Cerebellum (tissue), 4 donors: ENCODE measurements at places on chromosomes 5 and 9. TPM values are rescaled to one million over a fixed set of nuclear protein-coding genes. Genes with fewer than 3 reads are reported as not detected.
A peak's percentile ranks its signal among the peaks of the same experiment; 100 is the strongest.

C9orf153 gene
- 1.6 TPM for total RNA-seq

C9 gene
- total RNA-seq, result not detected

OR1N1 gene
- not detected for total RNA-seq

BASP1 gene
- 210 TPM for total RNA-seq

ELAVL2 gene
- 238 TPM for total RNA-seq

CCDC187 gene
- total RNA-seq, result 0.09 TPM

MAN1B1 gene
- total RNA-seq, result 38.2 TPM

RFESD gene
- 4.0 TPM for total RNA-seq

PCSK1 gene
- total RNA-seq, result 4.1 TPM

PRRT1B gene
- total RNA-seq, result not detected

LMX1B gene
- 0.64 TPM for total RNA-seq

DNA sequence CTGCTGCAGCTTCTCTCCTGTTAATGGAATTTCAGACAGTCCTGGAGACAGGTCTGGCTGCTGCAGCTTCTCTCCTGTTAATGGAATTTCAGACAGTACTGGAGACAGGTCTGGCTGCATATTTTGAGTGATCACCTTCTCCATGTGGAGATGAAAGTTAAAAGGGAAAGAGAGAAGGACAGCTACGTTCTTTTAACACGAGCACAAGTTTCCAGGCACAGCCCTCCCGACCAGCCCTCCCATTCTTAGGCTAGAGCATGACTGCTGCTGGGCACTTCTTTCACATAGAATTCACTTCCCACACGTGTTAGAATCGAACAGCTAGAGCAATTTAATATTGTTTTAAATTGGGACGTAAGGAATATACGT is 133.3 kb upstream of the DMRT1 start:
- peak; percentile 36 for DNase-seq

- no peak for DNase-seq
Observed at GRCh38 chr9:4691795-4692194, 12.4 kb downstream of the CDC37L1 start.

DNA sequence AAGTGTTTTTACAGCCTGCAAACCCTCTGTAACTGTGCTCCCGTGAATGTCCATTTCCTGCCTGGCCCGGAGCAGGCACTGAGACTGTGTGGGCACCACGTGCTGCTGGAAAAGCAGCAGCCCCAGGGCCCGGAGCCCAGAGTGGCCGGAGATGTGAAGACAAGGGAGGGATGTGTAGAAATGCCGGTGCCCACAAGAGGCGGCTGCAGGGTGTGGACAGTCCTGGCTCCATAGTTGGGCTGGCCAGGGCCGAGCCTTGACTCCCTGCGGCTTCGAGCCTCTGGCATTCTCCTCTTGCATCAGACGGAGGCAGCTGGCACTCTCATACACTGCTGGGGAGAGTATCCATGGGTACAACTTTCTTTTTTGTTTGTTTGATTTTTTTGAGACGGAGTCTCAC is 13.2 kb upstream of the GFPT2 start:
- DNase-seq, result peak; percentile 59

DNA sequence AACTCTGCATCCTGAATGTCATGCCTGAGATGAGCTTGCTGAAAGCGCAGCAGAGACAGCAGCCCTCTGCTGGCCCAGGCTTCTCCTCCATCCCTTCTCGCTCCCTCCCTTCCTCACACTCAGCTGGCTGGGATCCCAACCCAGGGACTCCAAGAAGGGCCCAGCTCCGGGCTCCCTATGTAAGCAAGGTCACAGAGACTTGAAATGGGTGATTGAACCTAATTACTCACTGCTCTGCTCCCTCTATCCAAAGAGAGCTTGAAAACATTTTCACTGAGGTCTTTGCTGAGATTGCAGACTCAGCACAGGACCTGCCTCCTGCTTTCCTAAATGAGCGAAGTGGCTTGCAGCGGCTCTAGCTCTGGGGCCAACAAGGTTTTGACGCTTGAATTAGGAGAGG is 42.8 kb downstream of the RAPGEF1 start:
- DNase-seq, result peak; percentile 75

- no peak for DNase-seq
Observed at GRCh38 chr5:893137-893506, 438 bp downstream of the TRIP13 start.

DNA sequence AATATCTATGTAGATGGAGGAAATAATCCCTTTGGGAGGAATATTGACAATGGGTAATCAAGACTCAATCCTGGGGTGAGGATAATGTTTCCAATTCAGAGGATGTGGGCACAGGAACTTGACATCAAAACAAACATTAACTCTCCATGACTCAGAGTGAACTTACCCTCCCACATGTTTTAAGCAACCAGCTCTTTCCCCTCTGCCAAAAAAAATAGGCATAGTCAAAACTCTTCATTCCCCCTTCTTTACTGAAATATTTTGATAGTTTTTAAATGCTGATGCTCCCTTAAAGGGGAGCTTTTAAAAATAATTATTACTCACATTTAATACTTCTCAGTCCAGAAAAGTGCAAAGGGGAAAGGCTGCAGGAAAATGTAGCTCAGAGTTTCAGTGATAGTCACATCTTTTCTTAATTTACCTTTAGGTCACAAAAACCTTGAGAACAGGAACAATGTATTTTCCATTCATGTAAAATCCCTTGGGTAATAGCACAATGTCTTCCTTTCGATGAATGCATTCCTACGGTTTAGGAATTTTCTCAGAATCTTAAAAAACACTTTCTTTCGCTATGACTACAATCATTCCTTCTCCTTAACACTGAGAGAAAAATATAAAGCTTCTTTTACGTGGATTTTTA is 298.4 kb upstream of the GRAMD2B start:
- DNase-seq, result no peak

- no peak for DNase-seq
Observed at GRCh38 chr9:112479221-112479620, 7.4 kb upstream of the KIAA1958 start.

DNA sequence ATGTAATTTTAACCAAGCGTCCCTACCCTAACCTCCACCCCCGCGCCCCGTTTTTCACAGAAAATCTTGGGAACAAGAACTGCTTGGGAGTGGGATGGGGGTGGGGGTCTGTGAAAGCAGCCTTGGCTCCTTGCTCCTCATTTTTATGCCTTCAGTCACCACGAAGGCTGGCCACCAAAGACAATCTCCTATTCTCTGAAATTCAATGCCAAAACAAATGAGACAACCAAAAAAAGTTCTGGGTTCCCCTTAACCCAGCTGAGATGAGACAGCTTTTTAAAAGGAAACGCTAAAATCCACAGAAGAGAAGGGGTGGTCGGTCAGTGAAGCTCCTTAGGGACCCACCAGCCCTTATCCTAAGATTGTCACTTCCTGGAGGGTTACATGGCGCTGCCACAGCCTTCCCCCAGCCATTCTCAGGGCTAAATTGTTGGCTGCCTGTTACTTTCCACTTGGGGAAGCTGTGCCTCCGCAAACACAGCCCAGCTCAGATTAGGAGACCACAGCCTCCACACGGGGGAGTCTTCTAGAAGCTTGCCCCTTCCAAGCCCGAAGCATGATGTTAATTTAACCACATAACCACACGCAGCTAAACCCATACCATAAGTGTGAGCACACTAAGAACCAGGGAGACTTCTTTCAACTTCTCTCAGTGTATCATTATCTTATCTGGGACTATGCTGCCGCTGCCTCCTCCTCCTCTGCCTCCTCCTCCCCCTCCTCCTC is 136.3 kb downstream of the FOXD1 start:
- no peak for DNase-seq

GRCh38 chr5:169162407-169162806 is 138.5 kb downstream of the SLIT3 start:
- DNase-seq, result no peak

DNA sequence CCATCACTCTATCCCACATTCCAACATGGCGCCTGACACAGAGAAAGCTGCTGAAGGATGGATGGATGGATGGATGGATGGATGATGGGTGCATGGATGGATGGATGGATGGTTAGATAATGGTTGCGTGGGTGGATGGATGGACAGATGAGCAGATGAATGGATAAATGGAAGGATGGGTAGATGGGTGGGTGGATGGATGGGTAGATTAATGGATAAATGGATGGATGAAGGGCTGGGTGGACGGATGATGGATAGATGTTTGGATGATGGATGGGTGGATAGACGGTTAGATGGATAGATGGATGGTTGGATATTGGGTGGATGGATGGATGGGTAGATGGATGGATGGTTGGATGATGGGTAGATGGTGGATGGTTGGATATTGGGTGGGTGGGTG is 4.5 kb downstream of the LCN12 start:
- DNase-seq, result no peak

GRCh38 chr5:56851258-56851941 is 36.1 kb downstream of the MAP3K1 start:
- no peak for DNase-seq

DNA sequence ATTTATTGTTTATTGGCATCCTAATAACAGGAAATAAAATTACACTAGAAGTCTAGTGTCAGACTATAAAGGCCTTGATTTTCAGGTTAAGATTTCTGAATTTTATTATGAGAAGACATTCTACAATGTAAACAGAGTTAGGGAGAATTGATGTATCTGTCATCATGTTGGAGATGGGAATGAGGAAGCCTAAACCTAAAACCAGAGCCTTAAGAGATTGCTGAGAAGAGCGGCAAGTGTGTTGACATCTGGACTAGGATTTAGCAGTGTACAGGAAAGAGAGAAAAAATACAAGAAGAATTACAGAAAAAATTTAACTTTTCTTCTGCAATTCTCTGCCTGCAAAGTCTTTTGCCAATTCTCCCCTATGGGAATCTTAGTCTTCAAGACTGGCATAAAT is 525.5 kb downstream of the NR2F1-AS1 start:
- no peak for DNase-seq

DNA sequence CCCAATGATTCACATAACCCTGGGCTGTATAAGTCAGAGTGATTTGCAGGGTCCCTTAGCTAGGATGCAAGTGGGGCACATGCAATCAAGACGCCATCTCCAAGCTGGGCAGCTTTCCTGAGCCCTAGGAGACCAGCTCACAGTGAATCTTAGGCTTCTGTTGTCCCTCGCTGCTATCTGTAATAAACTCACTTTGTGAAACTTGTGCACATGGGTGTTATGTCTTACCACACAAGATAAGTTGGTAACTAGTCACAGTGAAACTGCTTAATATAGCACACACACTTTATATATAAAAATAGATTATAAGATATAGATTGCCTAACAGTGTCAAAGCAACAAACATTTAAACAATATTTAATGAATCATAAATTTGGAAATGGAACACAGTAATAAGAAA is 658.5 kb downstream of the SLCO4C1 start:
- no peak for DNase-seq

DNA sequence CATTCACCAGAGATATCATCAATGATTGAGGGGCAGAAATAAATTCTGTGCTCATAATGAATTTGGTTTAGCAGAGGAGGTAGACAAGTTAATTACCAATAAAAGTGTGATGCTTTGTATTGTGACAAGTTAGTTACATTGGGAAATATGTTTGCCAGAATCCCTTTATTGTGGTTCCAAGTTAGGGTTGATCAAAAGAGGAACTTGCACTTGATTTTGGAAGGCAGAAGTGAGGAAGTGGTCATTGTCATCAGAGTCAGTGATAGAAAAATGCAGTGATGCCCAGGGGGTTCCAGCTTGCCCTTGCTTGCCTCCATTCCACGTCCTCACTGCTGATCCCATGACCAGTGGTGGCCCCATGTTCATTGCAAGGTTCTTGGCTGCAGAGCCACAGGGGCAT is 69.7 kb downstream of the SVEP1 start:
- DNase-seq, result no peak

GRCh38 chr9:135531096-135531495 is 9.9 kb downstream of the LCN1 start:
- DNase-seq, result no peak

- DNase-seq, result no peak
Observed at GRCh38 chr5:56717253-56717987, 97.9 kb upstream of the MAP3K1 start.

- DNase-seq, result no peak
Observed at GRCh38 chr9:38359297-38359653, 33.2 kb upstream of the ALDH1B1 start.

DNA sequence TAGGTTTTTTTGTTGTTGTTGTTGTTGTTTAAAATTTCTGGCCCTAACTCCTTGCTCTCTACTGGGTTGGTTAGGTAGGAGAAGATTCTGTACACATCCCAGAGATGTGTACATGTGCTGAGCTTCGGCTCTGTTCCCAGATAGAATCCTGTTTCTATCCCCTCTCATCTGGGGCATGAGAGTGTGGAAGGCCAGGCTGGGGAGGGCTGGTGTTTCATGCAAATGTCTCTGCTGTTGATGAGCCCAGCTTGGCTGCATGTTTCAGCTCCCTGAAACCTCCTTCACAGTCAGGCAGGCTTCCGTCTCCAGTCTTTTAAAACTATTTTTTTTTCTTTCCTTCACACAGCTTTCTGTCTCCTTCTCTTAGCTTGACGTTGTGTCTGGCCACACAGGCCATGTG is 526.9 kb upstream of the KLF4 start:
- no peak for DNase-seq

DNA sequence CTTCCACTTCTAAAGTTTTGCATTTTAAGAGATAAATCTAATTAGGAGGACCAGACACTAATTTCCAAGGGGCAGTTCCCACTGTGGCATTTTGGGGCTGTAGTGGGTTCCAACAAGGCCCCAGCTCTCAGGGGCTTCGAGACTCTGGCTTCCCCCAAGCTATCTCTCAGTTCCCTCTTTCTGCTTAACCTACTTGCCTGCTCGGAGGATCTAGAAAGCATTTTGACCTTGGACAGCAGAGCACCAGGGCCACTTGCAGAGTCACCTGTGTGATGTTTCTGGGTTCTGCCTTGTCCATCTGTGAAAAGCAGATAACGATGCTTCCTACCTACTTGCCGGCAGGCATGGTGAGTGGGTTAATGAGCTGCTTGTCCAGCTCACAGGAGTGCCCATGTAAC is 175.4 kb downstream of the MED10 start:
- no peak for DNase-seq

DNA sequence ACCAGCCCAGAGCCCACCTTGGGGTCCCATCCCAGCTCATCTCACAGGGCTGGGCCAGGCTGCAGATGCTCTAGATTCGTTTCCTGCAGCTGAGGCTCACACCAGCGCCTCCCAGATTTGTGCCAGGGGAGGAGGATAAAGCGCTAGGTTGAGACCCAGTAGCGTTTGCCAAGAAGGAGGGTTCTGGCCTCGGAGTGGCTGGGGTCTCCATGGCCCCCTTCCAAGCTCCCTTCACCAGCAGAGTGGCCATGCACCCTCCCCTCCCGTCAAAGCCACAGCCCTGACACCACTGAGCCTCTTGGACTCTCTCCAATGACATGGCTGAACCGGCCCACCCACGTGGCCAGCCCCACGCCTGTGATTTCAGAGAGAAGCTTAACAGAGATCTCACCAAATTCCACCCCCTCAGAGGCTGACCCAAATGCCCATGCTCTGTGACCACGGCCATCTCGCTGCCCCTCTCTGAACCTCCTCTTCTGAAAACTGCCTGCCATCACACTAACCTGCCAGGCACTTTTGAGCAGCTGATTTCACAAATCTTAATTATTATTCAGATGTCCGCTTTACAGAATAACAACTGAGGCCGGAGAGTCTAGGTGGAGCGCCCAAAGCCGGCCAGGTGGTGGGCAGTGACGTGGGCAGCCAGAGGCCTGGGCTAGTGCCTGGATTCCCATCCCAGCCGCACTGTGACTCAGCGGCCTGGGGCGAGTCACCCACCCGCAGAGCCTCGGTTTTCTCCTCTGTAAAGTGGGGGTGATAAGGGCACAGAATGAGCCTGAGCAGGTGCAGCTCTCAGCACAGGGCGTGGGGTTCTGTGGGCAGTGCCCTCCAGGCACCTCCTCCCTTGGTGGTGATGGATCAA is 155.7 kb downstream of the C9orf50 start:
- DNase-seq, result no peak

- no peak for DNase-seq
Observed at GRCh38 chr5:89168766-89169165, 285.8 kb upstream of the MEF2C start.

GRCh38 chr9:97880336-97880735 is 27.3 kb downstream of the FOXE1 start:
- DNase-seq, result no peak
